ENCODE measurements at places on chromosomes 7 and 10. TPM values are rescaled to one million over a fixed set of nuclear protein-coding genes. Genes with fewer than 3 reads are reported as not detected.

DNA sequence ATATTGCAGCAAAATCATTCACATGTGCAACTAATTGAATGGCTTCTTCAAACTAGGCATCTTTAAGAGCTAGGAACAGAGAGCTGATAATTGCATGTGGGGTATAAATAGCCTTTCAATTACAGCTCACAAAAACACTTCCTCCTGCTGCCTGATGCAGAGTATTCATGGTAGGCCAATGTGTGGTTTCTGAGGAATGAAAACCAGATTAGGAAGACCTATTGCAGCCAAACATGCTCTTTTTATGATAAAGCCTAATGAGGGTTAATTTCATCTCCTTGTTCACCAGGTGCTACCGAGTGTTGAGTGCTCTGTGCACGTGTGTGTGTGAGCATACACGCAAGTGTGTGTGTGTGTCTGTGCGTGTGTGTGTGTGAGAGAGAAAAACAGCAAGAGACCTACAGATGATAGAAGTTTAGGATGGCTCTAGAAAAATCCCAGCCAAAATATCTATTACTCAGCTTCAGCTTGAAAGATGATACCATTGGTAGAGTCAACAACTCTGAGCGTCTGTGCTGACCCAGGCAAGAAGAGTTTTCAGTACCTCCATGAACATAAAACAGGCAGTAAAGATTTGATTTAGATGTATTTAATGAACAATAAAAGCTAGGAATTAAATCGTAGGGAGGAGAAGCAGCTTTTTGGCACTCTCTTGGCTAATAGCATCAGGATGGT is 448.5 kb upstream of the ANKRD30A start:
- H3K4me3 ChIP-seq, result no peak overlapping the region
- no peaks in the 10 kb centered on the region for H3K4me1 ChIP-seq
- no peaks in the 10 kb centered on the region for H3K27me3 ChIP-seq
- no peak for DNase-seq
- H3K27ac ChIP-seq, result no peak overlapping the region

GRCh38 chr10:27369880-27370279 is 129.3 kb upstream of the ACBD5 start:
- H3K4me3 ChIP-seq, result no peak overlapping the region
- peaks cover 3% of the 10 kb centered on the region for H3K27me3 ChIP-seq
- no peak overlapping the region for H3K27ac ChIP-seq
- DNase-seq, result no peak
- no peaks in the 10 kb centered on the region for H3K36me3 ChIP-seq

DNA sequence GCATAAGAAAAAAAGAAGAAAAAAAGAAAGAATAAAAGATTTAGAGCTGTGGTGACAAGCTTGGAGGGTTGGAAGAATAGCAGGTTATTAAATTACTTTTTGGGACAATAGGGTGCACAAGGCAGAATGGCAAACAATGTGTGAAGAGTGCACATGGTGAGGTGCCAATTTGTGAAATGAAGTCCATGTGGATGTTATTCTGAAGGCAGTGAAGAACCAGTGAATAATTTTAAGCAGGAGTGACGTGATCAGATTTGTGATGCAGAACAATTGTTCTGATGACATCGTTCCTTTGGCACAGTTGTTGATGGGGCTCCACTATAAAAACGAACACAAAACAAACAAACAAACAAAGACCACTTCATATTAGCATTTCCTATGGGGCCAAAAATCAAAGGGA is 700.3 kb downstream of the NRG3 start:
- no peak overlapping the region for H3K4me3 ChIP-seq
- no peaks in the 10 kb centered on the region for H3K27me3 ChIP-seq
- H3K27ac ChIP-seq, result no peak overlapping the region

- no peak for DNase-seq
- peaks cover 21% of the 10 kb centered on the region for H3K4me1 ChIP-seq
- peak overlapping the region; percentile 73 for H3K27ac ChIP-seq
- H3K4me3 ChIP-seq, result peak overlapping the region; percentile 7
Observed at GRCh38 chr10:47207281-47207615, 92.7 kb upstream of the GDF10 start.

GRCh38 chr7:106679153-106679931 is 18.4 kb upstream of the CCDC71L start:
- no peak for DNase-seq
- peaks cover 3% of the 10 kb centered on the region for H3K27me3 ChIP-seq
- H3K4me3 ChIP-seq, result no peak overlapping the region
- no peaks in the 10 kb centered on the region for H3K36me3 ChIP-seq

DNA sequence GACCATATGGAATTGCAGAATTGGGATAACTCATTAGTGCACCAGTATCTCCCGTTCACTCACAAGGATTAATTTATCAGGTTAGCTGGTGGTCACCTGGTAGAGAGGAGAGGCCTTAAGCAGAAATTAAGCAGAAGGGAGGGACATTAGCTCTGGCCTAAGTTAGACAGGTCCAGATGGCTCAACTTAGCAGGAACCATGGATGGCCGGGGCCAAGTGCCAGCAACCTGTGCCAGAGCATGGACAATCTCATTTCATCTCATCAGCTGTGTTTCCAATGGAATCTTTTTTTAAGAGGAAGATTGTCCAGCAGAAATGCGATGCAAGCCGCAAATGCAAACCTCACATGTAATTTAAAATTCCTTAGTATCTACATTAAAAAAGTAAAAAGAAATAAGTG is 82.2 kb downstream of the JCAD start:
- DNase-seq, result no peak
- H3K4me1 ChIP-seq, result no peaks in the 10 kb centered on the region
- H3K36me3 ChIP-seq, result no peaks in the 10 kb centered on the region
- peaks cover 14% of the 10 kb centered on the region for H3K27me3 ChIP-seq
- H3K4me3 ChIP-seq, result no peak overlapping the region

DNA sequence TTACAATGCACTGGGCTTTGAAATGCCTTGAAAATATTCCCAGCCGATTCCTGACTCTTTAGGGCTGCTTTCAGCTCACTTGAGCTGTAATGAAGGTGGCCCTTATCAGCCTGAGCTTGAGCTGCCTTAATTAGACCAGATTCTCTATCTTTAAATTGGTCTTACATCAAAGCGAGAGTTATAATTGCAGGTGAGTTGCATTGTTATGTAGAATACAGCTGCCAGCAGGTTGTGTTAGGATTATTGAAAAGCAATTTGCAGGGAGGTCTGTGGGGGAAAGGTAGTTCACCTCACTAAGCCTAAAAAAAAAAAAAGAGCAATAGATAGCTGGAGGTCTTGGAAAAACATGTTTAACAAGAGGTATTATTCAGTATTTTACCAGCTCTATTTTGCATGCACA is 142.2 kb upstream of the HABP2 start:
- H3K27me3 ChIP-seq, result no peaks in the 10 kb centered on the region
- H3K4me1 ChIP-seq, result no peaks in the 10 kb centered on the region
- no peak overlapping the region for H3K4me3 ChIP-seq
- no peak overlapping the region for H3K27ac ChIP-seq
- H3K36me3 ChIP-seq, result no peaks in the 10 kb centered on the region

GRCh38 chr7:99601656-99602310 is 3.7 kb downstream of the TMEM225B start:
- DNase-seq, result no peak
- no peaks in the 10 kb centered on the region for H3K27me3 ChIP-seq
- H3K4me1 ChIP-seq, result peaks cover 4% of the 10 kb centered on the region
- no peaks in the 10 kb centered on the region for H3K36me3 ChIP-seq

DNA sequence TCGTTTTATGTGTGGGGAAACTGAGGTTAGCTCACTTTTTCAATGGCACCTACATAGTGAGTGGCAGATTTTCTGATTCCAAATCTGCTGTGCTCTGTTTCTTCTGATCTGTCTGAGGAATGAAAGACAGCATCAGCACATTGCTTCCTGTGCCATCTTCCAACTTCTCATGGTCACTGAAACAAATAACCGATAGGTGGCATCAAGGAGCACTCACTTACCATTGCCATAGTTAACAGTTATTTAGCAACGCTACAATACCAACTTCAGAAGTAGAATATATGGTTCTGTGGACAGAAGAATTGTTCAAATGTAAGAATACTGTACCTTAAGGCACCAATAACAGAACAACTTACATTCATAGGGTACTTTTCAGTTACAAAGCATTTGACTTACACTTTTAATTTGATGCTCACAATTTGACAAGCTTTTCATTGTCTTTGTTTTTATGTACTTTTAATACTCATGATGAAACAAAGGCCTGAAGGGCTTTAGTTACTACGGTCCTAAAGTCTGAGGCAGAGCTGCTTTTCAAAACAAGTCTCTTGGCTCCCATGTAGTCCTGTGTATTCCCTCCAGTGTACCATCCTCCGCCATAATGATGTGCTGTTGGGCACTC is 228.9 kb upstream of the TCF7L2 start:
- DNase-seq, result peak; percentile 65
- no peaks in the 10 kb centered on the region for H3K4me1 ChIP-seq

- H3K4me3 ChIP-seq, result no peak overlapping the region
- H3K27me3 ChIP-seq, result peaks cover 3% of the 10 kb centered on the region
Observed at GRCh38 chr7:44136731-44137130, 4.4 kb downstream of the MYL7 start.

CLDN3 gene
- not detected for total RNA-seq

GRCh38 chr10:2886662-2887061 is 180.7 kb upstream of the PFKP start:
- H3K4me3 ChIP-seq, result no peak overlapping the region
- no peaks in the 10 kb centered on the region for H3K4me1 ChIP-seq
- H3K36me3 ChIP-seq, result no peaks in the 10 kb centered on the region
- no peak for DNase-seq

PDZD7 gene
- total RNA-seq, result 0.93 TPM

HKDC1 gene
- total RNA-seq, result 0.09 TPM

ARHGEF35 gene
- 3.5 TPM for total RNA-seq

UTF1 gene
- 0.19 TPM for total RNA-seq

RGS10 gene
- total RNA-seq, result 137 TPM

DNA sequence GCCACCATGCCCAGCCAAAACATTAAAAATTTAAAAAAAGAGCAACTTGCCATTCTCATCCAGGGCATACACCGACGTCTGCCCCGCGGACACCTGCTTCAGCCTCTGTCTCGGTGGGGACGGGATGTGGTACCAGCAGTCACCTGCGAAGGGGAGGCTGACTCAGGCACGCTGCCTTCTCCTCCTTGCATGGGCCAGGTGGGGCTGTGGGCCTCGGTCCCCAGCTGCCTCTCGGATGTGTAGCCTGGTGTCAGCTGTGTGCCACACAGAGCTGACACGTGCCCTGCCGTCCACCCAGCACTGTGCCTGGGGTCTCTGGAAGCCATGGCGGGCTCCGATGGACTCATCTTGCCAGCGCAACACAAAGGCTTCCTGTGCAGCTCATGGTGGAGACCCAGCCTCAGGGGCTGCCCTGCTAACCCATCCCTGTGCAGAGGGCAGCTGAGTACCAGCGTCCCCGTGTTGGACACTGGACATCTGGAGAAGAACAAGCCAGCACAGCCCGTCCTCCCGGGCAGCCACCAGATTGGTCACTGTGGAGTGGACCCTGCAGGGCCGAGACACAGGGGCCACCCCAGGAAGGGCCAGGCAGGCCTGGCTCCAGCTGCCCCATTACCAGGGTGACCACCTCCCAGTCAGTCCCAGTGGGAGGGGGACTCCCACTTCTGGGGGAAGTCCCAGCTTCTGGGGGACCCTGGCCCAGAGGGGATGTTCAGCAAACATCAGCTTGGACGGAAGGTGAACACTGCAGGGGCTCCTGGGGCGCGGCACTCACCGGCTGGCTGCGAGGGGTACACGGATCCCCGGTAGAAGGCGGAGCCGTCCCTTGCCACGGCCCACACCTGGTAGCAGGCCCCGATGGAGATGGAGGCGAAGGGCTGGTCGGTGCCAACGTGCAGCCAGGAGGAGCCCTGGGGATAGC is 10.6 kb downstream of the BHLHA15 start:
- H3K36me3 ChIP-seq, result peaks cover 27% of the 10 kb centered on the region
- peaks cover 8% of the 10 kb centered on the region for H3K4me1 ChIP-seq
- H3K27me3 ChIP-seq, result no peaks in the 10 kb centered on the region
- no peak overlapping the region for H3K4me3 ChIP-seq

GAD2 gene
- not detected for total RNA-seq

DNA sequence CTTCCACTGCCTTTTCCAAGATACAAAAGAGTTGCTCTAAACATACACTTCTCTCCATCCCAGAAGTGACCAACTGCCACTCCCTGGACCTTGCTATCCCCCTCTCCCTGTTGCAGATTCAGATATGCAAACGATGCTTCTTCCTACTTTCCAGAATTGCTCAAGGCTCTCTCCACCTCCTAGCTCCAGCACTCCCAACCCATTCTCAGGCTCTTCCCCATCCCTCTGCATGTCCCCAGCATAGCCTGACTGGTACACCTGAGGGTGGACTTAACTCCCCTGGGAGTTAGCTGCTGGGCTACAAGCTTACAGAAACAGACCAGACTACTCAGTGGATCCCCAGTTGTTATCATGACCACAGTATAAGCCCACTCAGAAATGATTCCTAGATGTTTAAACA is 27.6 kb downstream of the MKRN1 start:
- H3K4me1 ChIP-seq, result peaks cover 36% of the 10 kb centered on the region
- H3K4me3 ChIP-seq, result no peak overlapping the region
- H3K27ac ChIP-seq, result no peak overlapping the region

DNA sequence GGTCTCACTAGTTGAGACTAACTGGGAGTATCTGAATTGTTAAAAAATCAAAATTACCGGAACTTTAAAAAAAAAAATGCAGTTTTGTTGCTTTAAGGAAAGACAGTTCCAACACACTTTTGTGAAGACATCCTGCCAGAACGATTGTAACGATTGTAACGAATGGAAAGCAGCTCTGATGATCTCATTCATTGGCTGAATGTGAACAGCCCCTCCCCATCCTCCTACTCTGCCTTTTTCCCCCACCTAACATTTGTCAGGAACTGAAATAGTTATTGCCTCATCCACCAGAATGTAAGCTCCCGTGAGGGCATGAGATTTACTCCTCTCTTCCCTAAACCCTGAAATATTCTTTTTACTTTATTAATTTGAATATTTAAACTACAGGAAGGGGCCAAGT is 23.1 kb upstream of the ZC3HAV1L start:
- H3K27me3 ChIP-seq, result no peaks in the 10 kb centered on the region
- H3K27ac ChIP-seq, result peak overlapping the region; percentile 42
- peaks cover 69% of the 10 kb centered on the region for H3K36me3 ChIP-seq
- H3K4me3 ChIP-seq, result no peak overlapping the region

DNA sequence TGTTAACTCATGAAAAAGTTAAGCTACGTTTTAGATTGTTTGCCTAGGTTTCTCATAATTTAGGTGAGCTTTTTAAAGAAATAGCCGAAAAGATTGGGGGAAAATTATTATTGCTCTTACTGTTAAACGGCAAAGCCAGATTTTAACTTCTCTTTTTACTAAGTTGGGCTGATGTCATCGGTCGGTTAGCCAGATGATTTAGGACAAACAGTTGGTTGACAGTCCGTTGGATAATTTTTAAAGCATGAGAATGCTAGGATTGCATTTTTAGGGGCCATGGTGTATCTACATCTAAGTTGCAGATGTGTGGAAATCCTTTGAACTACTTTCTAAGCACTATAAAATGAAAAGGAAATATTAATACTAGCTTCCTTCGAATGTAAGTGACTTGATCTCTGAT is 280.9 kb upstream of the AKR1E2 start:
- peaks cover 31% of the 10 kb centered on the region for H3K27me3 ChIP-seq
- H3K36me3 ChIP-seq, result no peaks in the 10 kb centered on the region
- DNase-seq, result no peak
- H3K27ac ChIP-seq, result no peak overlapping the region

GRCh38 chr7:158431941-158432347 is 155.7 kb downstream of the PTPRN2 start:
- no peaks in the 10 kb centered on the region for H3K36me3 ChIP-seq
- peaks cover 3% of the 10 kb centered on the region for H3K4me1 ChIP-seq
- H3K27ac ChIP-seq, result no peak overlapping the region
- DNase-seq, result no peak
- no peak overlapping the region for H3K4me3 ChIP-seq

GRCh38 chr7:20290505-20291111 is 40.1 kb upstream of the ITGB8 start:
- no peaks in the 10 kb centered on the region for H3K36me3 ChIP-seq
- no peak overlapping the region for H3K4me3 ChIP-seq
- H3K27me3 ChIP-seq, result no peaks in the 10 kb centered on the region
